ENCODE measurements at places on chromosomes 12 and 14. TPM values are rescaled to one million over a fixed set of nuclear protein-coding genes. Genes with fewer than 3 reads are reported as not detected.

- DNase-seq: peak; percentile 28
These were observed 286.6 kb upstream of the KITLG start for GRCh38 chr12:88866881-88867280.

GRCh38 chr12:14950421-14950820 is 11.0 kb downstream of the ARHGDIB start:
- no peak for DNase-seq

GRCh38 chr12:129009833-129010622 is 156.8 kb downstream of the GLT1D1 start:
- no peak for DNase-seq

DNA sequence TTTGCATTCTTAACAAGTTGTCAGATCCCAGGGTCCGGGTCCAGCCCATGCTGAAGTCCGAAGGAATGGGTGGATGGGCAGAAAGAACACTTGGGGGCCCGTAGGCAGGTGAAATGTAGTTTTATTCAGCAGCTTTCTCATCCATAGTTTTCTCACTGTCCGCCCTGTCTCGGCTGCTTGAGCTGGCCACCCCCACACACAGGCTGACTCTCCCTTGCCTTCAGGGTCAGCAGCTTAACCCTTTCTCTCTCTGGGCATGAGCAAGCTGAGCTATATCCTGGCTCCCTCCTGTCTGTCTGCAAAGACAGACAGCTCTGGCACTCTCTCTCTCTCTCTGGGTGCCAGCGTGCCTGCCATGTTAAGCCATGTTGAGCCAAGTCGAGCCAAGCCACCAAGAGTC is 163.9 kb downstream of the PTCSC3 start:
- DNase-seq: no peak

DNA sequence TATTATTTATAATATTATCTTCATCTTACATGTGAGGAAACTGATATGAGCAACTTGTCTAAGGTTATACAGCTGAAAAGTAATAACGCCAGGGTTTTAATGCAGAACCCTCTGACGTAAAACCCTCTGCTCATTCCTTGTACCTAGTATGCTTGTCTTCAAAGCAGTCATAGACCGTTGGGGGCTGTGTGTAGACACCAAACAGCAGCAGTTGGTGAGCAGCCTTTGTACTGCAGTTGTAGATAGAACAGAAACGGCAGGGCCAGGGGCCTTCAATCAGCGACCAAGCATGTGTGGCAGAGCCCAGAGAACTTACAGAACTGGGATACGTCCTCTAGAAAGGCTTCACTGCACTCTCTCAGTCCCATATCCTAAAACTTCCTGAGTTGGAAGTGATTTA is 28.1 kb downstream of the EVL start:
- DNase-seq: no peak

DNA sequence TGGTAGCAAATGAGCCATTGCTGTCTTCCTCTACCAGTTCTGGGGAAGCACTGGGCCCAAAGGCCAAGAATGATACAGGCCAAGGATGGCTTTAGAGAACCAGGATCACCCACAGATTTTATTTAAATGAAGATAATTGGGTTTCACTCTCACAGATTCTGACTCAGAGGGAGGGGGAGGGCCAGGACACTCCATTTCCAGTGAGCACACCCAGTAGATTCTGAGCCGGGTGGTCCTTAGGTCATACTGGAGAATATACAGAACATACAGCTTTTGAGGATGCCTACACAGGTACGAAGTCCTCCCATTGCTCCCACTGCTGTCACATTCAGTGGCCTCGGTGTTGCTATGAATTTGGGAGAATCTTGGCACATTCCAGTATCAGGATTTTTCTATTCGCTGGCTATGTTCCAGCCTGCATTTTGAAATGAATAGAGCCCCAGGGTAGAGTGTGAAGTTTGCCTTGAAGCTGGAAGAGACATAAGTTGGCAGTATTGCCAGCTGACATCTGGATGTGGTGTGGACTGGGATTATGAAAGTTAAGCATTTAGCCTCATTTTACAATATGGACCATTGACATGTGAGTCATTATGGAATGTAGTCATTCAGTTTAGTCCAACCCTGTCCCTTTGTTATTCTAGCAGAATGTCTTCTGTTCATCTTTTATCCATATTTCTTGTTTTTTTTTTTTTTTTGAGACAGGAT is 45.8 kb upstream of the POC1B start:
- DNase-seq: peak; percentile 81

GRCh38 chr12:25518512-25518911 is 34.6 kb downstream of the LMNTD1 start:
- peak; percentile 55 for DNase-seq

DNA sequence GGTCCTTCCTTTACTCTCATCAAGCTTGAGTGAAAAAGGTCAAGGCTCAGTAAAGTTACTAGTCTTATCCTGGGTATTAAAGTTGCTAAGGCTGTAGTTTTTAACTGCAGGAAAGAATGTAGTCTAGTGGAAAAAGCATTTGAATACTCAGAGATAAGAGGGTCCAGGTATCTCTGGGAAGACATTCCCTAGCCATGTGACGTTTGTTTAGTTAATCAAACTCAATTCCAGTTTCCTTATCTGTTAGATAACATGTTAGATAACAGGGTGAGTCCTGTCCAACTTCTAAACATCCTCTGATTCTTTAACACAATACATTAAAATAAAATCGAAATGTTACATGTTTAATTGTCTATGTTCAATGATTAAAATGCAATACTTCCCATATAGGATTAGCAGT is 720.7 kb upstream of the LMO3 start:
- DNase-seq: no peak

- no peak for DNase-seq
These were observed 67.1 kb downstream of the NOC4L start for GRCh38 chr12:132211326-132211725.

GRCh38 chr14:101185946-101186345 is 282.4 kb upstream of the RTL1 start:
- no peak for DNase-seq

DNA sequence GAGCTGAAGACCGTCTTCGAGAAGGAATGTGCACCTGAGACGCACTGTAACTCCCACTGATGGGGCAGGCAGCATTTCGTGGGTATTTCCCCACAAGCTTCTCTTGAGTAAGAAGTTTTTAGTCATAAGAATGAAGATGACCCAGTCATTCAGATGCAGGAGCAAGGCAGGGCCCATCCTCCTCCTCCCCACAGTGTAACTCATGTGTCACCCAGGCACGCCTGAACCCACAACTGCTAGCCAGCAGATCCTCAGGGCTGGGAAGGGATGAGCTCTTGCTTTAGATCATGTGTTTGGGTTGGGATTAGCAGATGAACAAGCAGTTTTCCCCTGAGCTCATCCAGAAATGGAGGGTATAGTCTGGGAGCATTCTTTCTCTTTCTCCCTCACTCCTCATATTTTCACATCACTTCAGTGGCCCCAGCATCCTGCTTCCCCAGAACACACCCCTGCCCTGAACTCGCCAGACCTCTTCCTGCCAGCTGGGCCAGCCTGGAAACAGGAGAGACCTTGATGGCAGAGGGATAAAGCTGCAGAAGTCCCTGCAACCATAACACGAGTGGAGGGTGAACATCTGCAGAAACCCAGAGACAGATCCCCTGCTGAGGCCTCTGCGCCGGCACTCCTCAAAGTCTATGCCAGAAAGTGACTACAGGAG is 73.3 kb downstream of the B4GALNT3 start:
- peak; percentile 99 for DNase-seq

GRCh38 chr12:1173781-1174617 is 183.0 kb downstream of the ERC1 start:
- DNase-seq: no peak

DNA sequence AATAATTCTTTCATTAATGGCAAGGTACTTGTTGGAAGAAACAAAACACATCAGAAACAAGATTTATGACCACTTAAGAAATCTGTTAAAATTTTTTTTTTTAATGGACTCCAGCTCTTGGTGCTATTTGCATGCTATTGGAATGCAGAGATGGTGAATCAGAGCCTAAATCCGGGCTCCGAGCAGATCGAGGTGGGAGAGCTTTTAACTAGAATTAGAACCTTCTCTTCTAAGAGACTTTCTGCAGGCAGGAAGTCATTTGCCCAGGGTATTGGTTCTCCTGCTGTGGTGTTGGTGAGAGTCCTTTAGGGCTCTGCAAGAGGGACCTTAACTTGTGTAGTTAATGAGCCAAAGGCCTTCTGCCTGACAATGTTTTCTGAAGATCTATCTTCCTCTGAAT is 419.4 kb downstream of the SNAPC1 start:
- DNase-seq: peak; percentile 25

DNA sequence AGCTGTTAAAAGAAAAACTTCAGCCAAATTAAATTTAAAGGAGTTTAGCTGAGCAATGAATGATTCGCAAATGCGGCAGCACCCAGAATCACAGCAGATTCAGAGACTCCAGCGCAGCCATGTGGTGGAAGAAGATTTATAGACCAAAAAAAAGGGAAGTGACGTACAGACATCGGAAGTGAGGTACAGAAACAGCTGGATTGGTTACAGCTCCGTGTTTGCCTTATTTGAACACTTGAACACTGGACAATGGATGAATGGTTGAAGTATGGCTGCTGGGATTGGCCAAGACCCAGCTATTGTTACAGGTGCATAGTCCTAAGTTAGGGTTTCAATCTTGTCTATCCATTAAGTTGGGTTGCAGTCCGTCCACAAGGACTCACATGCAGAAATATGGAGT is 42.6 kb downstream of the GALNT8 start:
- DNase-seq: no peak

GRCh38 chr12:100372853-100373640 is 16.2 kb downstream of the SLC17A8 start:
- no peak for DNase-seq

DNA sequence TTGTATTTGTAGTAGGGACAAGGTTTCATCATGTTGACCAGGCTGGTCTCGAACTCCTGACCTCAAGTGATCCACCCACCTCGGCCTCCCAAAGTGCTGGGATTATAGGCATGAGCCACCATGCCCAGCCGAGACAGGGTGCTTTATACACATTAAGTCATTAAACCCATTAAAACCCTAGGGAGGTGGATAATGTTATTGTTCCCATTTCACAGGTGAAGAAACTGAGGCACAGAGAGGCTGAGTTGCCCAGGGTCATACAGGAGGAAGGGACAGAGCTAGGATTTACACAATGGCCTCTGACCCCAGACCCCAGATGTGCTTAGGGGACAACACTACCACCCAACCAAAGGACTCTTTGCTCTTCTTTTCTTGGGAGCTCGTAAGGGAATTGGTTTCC is 51.0 kb upstream of the RIN3 start:
- DNase-seq: no peak

GRCh38 chr12:11693601-11694000 is 44.1 kb downstream of the ETV6 start:
- no peak for DNase-seq

DNA sequence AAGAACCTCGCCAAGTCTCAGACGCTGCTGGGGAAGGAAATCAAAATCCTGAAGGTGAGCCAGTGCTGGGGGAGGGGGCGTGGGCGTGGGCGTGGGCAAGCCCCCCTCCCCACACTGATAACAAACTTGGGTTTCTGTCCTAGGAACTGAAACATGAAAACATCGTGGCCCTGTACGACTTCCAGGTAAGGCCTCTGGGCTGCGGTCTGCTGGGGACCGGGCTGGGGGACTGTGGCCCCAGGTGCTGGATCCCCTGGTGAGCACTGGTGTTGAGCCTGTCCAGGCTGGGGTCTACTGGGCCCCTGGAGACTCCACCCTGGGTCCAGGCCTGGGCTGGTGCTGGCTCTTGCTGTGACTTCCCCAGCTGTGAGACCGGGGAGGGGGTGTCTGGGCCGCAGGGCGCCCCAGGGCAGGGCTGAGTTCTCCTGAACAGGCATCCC is 1.2 kb downstream of the ULK1 start:
- no peak for DNase-seq

DNA sequence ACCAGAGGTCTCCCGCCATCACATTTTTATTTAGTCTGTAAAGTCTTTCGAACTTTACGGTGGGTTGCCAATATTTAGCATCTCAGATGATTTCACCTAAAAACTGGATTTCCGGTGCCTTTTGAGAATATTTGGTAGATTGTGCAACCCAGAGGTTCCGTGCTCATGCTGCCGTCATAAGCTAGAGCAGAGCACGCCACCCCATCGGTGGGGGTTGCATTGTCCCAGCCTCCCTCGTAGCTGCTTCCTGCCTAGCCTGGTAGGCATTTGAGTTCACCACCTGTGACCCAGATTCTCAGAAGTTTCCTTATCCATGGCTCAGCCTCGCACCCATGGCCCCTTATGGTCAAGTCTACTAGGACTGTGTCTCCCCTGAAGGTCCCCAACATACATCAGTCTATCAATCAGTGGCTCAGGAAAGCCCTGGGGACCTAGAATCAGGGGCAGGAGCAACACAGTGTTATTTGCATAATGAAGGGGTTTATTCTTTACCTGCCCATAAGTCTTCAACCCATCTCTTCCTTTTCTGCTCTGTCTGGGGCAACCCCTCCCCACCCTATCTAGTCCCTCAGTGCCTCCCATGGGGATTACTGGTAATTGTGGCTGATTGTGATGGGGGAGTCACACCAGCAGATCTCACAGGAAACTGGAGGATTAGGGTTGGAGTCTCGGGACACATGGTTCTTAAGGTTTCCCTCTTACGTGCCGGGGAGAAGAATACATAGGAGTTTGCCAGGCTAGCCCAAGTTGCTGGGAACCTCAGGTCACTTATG is 152.3 kb downstream of the PHETA1 start:
- DNase-seq: no peak

- no peak for DNase-seq
These were observed at the start of gene KIF26A for GRCh38 chr14:104138098-104138717. TSS of gene KIF26A (plus strand) at chr14:104138587. CDS start at chr14:104138723, 136 bp downstream.

- DNase-seq: peak; percentile 86
These were observed 545 bp downstream of the LIMA1 start for GRCh38 chr12:50282721-50283228.

- DNase-seq: no peak
These were observed 92.5 kb upstream of the RFX4 start for GRCh38 chr12:106490264-106490663.

GRCh38 chr14:67567654-67568053 is 32.4 kb downstream of the PIGH start:
- DNase-seq: no peak

DNA sequence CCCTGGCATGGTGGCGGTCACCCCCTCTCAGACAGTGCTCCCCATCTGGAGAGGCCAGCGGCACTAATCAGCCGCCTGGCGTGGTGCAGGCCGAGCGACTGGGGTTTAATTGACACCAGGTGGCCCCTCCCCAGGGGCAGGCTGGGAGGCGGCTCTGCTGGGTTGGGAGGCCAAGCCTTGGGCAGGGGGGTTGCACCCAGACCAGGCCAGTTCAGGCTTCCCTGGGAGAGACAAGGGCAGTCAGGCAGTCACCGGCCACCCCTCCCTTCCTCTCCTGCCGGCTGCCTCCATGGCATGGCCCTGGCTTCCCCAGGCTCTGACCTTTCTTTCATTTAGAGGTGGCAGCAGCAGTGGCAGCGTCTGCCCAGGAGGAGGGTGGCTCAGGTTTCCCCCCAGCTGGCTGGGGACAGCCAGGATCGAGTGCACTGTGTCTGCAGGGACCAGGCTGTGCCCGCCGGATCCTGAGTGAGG is 78.1 kb upstream of the NOS1 start:
- no peak for DNase-seq

ART4 gene
- not detected for total RNA-seq

TAS2R10 gene
- not detected for total RNA-seq

PTGER2 gene
- 6.2 TPM for total RNA-seq

SLC5A8 gene
- not detected for total RNA-seq
